Activated B cell treated with CpG ODN at 0.5 μM for 24 hours (primary cell): ENCODE measurements at places on chromosomes 13 and 19. TPM values are rescaled to one million over a fixed set of nuclear protein-coding genes. Genes with fewer than 3 reads are reported as not detected.

DNA sequence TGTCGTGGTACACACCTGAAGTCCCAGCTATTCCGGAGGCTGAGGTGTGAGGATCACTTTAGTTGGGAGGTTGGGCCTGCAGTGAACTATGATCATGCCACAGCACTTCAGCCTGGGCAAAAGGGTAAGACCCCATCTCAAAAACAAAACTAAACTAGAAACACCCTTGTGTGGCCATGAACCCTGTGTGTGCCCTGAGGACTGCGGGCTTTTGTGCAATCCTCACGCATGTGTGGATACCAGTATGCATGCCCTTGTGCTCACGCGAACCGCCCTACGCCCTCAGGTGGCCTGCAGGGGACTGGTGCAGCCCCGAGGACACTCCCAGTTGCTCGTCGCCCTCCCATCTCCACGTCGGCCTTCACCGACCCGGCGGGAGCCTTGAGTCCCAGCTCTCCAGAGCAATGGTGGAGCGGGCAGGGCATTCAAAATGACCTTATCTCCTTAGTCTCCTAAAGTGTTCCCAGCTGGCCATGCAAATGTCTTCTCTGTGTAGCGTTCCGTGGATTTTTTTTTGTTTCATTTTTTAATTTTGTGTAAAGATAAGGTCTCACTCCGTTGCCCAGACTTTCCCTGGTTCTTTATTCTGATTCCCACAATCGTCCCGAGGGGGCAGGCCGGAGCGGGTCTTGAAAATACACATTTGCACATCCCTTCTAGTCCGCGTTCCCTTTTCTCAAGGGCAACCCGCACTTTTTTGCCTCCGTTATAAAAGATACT, 868 bp upstream of the EGLN2 start:
- H3K4me1 ChIP-seq, result peaks cover 59% of the 10 kb centered on the region
- H3K27ac ChIP-seq, result peak overlapping the region; percentile 99
- DNase-seq, result peak; percentile 57
- peak overlapping the region; percentile 95 for H3K4me3 ChIP-seq
- no peaks in the 10 kb centered on the region for H3K27me3 ChIP-seq
- peaks cover 59% of the 10 kb centered on the region for H3K36me3 ChIP-seq

Gene ZSCAN4
- not detected in 2 replicates for total RNA-seq

DNA sequence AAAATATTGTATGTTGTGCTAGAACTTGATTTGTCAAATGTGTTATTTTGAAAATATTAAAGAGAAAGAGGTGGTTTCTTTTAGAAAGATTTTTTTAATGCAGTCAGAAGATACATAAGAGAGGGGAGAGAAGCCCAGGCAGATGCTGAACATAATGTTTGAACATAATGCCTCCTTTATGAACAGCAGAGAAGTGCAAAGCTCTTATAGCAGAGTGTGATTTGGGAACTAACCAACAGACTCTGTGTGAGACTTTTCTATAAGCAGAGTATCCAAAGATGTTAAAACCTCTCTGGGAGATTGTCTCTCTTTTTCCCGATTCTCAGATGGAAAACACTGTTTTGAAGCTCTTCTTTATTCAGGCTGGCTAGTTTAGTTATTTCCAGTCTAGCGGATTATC, 1274.1 kb upstream of the SPRY2 start:
- H3K27me3 ChIP-seq, result no peaks in the 10 kb centered on the region
- H3K27ac ChIP-seq, result no peak overlapping the region
- no peaks in the 10 kb centered on the region for H3K36me3 ChIP-seq
- no peaks in the 10 kb centered on the region for H3K4me1 ChIP-seq
- DNase-seq, result no peak

- H3K4me3 ChIP-seq, result no peak overlapping the region
- H3K4me1 ChIP-seq, result peaks cover 16% of the 10 kb centered on the region
- no peak overlapping the region for H3K27ac ChIP-seq
- H3K36me3 ChIP-seq, result no peaks in the 10 kb centered on the region
- H3K27me3 ChIP-seq, result no peaks in the 10 kb centered on the region
- no peak for DNase-seq
Measured at GRCh38 chr13:40028446-40028845, 373.0 kb downstream of the COG6 start.

GRCh38 chr13:94548382-94548781, 47.6 kb downstream of the TGDS start:
- H3K27ac ChIP-seq, result peak overlapping the region; percentile 92
- H3K36me3 ChIP-seq, result peaks cover 5% of the 10 kb centered on the region
- DNase-seq, result no peak
- peak overlapping the region; percentile 88 for H3K4me3 ChIP-seq
- H3K4me1 ChIP-seq, result peaks cover 31% of the 10 kb centered on the region

Gene CD37
- total RNA-seq, result 1,587 and 1,688 TPM in 2 replicates

Gene LGI4
- total RNA-seq, result not detected in 2 replicates
